ENCODE measurements at places on chromosomes 2 and 18. TPM values are rescaled to one million over a fixed set of nuclear protein-coding genes. Genes with fewer than 3 reads are reported as not detected.
A peak's percentile ranks its signal among the peaks of the same experiment; 100 is the strongest.

Gene DNAJB2
- 33.3 TPM for total RNA-seq

Gene RGPD4
- not detected for total RNA-seq

Gene CNTNAP5
- not detected for total RNA-seq

Gene DYNAP
- total RNA-seq = not detected

Gene SLC38A11
- not detected for total RNA-seq

DNA sequence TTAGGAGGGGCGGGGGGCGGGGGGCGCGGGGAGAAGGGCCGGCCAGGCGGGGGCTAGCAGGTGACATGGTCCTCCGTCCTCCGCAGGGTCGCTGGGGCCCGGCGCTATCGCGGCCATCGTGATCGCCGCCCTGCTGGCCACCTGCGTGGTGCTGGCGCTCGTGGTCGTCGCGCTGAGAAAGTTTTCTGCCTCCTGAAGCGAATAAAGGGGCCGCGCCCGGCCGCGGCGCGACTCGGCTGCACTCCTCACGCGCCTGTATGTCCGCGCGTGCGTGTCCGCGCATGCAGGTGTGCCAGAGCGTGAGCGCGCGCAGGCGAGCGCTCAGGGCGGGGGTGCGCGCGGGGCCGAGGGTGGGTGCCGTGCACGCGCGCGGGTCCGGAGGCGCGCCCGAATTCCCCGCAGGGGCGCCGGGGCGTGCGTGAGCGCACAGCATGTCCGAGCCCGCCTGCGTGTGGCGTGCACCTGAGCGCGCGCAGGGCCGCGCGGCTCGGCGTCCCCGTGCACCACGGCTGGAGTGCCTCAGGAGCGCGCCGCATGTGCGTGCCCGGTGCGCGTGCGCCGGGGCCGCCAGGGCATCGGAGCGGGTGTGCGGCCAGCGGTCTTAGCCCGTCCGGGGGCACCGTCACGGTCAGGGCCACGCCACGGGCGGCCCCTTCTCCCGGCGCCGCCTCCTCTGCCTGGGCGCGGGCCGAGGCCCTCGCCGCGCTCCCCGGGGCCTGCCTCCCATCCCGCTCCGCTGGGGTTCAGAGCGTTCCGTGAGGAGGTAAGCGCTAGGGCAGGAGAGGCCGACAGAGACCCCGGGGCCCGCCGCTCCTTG, 6.3 kb downstream of the SNORC start:
- peak; percentile 92 for DNase-seq

DNA sequence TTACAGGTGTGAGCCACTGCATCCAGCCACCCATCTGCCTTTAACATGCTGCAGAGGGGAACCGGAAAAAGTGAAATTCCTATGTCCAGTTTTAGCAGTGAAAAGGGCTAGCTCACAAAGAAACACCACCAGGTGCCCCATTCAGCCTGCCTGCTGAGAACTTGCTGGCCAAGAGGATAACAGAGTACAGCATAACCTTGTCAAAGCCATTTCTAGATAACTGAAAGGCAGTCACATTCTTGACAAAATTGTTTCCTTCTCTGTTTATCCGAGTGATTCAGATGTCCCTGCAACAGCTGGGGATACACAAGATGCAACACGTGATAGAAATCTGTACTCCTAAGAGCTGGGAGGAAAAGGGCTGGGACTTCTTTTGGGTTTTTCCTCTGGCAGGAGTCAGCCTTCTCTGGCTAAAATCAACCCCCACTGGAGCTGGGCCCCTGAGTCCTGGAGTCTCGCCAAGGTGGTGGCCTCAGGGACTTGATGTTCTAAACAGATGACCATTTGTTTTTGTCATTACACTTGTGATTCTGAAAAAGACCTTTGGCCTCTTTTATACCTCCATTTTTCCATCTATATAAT, 505.4 kb downstream of the BCL11A start:
- DNase-seq = no peak

DNA sequence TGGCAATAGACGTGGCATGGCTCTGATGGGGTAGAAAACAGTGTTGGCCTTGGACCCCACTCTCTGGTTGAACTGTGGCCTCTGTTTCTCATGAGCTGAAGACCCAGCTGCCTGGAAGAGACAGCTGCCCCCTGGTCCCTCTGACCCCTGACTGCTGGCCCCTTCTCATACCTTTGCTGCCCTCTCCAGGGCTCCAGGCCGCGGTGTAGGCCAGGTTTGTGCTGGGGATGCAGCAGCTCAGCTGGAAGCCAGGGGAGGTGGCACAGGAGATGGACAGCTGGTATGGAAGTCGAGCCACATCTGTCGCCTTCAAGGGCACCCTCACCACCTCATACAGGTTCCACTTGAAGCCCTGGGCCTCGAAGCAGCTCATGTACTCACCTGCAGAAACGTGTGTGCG, 31.7 kb upstream of the SELENOI start:
- no peak for DNase-seq

DNA sequence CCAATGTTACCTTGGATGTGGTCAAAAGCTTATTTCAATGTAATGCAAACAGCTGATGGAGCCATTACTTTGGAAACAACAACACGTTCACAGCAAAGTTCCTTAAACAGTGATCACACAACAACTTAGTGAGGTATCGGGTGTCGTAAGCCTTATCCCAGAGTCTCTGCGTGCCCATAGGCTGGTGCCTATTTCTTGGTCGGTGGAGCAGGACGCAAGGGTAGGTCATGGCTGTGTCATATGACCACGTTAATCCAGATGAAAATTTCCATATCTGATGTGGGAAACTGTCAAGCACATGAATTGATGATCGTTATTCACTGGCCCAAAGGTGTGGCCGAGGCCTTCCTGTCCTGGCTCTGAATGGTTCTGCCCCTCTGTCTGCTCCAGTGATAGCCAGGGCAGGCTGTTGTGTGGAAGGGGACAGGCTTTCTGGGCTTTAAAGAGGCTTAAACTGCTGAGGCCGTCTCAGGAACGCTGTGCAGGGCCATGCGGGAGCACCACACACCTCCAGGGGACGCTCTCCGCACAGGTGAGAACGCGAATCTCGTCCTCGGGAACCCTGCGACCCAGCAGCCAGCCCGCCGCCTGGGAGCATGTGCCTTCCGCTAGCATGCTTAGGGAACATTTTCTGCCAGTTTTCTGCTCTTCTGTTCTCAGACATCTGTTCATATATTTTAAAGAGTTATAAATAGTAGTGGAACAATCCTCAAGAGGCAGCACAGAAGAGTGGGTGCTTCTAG, 90.6 kb downstream of the KCTD1 start:
- DNase-seq = no peak

DNA sequence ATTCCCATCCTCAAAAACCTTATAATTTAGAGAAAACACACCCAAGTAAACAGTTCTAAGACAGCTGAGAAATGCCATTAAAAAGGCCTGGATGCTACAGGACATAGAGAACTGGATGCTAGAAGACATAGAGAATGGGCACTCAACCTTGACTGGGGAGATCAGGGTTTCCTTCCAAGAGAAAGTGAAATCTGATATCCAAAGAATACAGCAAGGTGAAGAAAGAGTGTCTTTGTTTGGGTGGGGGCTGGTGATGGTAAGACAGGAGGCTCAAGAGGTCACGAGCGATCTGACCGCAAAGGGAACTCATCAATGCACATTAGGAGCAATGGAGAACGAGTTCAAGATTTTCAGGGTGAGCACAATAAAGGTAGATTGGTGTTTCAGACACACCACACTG, 31.6 kb downstream of the EPB41L3 start:
- no peak for DNase-seq

GRCh38 chr2:144323946-144324345, 196.0 kb downstream of the ZEB2 start:
- DNase-seq = no peak

DNA sequence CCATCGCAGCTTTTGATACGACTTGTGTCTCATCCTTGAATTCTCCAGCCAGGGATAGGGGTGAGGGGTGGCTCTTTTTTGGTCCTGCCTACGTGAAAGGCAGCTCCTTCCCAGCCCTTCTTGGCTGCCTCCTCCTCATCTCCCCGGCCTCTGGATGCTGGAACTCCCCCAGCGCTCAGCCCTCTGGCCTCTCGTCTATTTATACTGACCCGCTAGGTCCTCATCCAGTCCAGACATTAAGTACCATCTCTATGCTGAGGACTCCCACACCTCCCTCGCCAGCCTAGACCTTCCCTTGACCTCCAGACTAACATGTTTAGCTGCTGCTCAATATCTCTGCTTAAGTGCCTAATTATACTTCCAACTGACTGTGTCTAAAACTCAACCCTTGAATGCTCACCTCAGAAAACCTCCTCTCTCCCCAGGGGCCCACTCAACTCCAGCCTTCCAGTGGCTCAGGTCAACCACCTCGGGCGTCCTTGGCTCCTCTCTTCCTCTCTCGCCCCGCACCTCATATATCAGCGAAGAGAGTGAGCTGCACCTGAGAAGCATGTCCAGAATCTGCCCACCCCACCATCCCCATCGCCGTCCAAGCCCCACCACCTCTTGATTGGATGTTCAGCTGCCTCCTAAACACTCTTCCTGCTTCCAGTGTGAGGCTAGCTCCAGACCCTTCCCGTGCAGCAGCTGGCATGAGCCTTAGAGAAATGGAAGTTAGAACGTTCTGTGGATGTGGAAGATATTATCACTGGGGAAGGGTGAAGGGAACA, 34.8 kb downstream of the TOGARAM2 start:
- no peak for DNase-seq

DNA sequence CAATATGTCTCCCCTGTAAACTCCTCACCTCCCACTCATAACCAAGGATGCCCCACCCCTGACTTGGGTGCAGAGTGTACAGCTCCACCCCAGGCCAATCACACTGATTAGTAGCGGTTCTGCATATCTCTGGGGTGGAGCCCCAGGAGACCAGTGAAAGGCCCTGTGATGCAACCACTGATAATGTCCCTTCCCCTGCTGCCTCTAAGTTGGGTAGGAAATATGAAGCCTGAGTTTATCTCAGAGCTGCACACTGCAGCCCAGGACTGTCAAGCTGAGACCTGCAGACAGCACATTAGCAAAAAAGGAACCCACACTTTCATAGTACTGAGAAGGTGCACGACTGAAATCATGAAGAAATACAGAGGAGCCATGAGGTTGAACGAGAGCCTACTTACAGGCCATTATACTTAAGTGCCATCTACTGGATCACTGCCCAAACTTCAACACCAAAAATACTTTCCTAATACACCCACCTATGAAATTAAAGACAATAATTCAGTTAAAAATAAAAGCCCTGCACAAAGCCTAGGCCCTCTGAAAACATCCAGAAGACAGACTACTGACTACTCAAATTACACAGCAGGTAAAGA, 455.4 kb upstream of the LRRTM4 start:
- DNase-seq = no peak

DNA sequence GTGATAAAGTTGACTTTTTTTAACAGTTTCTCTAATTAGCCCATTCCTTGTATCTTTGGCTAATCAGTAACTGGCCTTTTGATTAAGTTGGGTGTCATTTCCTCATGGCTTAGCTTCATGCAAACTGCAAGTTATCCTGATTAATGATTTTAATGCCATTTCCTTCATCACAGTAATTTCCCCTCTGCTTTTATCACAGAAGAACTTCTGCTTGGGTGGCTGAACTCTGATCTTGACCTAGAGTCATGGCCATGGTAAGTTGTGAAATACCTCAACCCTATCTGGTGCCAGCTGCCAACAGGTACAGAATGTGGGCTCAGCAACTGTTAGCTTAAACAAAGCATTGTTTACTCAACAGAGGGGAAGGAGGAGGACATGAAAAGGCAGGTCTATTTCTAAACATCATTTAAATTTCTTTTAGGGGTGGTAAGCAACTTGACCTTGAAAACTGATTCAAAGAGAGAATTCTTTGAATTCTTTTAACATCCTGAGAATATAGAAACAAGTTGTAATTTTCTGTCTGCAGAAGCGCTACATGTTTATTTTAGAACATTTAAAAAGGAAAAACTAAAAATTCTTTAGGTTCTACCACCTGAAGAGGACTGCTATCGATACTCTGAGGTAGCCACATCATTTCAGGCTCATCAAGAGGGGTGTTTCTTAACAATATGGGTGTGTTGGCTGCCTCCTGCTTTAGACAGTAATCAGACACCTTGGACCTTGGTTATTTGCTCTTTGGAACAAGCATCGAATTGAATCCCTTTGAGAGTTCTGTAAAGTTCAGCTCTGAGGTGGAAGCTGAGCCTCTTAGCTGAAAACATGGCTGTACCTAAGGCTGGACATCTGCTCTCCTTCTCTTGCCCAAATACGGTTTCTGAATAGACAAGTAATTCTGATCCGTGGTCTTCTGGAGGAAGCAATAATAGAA, 39.7 kb downstream of the ANXA4 start:
- no peak for DNase-seq
